AG08396 (cell line): ENCODE measurements at places on chromosomes 1 and 21.

DNA sequence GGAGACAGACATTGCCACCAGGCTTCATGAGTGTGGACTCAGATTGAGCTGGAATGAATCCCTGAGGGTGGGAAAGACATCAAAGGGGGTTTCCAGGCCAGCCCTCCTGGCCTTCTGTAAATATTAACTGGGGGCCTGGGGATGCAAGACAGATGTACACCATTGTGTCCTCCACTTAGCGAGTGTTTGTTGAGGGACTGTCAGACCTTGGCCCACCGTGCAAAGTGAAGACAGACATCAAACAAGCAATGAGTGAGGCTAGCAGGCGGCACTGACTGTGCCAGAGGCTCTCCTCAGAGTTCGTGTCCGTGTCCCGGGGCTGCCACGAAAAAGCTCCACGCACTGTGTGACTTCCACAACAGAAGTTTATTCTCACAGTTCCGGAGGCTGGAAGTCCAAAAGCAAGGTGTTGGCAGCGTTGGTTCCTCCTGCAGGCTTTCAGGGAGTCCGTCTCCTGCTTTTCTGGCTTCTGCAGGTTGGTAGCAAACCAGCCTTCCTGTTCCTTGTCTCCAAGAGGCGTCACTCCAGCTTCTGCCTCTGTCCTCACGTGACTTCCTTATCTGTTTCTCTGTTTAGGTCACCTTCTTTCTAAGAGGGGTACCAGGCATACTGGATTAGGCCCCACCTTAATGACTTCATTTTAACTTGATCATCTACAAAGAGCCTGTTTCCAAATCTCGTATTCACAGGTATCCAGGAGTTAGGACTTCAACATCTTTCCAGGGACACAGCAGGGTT is 59.1 kb downstream of the DISP3 start:
- DNase-seq: no peak

DNA sequence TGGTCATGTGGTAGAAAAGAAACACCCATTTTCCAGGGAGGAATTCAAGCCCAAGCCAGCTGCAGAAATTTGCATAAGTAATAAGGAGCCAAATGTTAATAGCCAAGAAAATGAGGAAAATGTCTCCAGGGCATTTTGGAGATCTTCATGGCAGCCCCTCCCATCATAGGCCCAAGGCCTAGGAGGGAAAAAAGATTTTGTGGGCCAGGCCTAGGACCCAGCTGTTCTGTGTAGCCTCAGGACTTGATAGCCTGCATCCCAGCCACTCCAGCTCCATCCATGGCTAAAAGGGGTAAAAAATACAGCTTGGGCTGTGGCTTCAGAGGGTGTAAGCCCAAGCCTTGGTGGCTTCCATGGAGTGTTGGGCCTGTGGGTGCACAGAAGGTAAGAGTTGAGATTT is 21.4 kb upstream of the LYPD8 start:
- DNase-seq: no peak

GRCh38 chr1:208475951-208476845 is 232.0 kb upstream of the PLXNA2 start:
- DNase-seq: peak; percentile 41

DNA sequence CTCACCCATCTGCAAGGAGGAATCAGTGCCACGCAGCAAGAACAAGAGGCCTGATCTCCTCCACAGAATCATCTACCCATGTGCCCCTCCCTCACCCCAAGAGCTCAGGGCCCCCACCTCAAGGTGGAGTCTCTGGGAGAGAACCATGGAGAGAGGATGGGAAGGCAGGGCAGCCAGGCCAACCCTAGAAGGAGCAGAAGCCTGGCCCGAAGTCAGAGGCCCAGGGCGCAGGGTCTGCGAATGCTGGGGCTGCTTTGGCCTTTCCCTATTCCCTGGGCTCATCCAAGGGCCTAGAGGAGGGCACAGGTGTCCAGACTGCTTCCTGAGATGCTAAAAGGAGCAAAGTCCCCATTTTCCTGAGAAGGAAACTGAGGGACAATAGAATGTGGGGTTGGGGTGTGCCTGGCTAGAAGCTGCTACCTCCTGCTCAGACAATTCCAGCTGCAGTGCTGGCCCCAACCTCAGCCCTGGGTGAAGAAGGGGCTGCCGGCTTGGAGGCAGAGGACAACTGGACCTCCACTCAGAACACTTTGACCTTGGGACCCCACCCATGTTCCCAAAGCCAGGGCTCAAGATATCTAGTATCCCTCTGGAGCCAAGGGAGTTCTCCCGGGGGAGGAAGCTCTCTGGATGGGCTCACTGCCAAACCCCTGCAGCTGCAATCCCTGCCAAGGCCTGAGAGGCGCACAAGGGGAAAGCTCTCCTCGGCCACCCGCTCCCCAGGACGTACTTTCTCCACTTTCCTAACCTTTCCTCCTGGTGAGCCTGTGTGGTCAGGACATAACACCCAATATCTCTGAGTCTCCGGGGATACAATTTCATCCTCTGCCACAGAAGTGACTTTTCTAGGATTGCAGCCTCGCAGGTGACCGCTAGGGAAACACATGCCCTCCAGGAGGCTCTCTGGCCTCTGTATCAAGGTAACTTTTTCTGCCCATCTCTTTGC is 16.6 kb upstream of the LEMD1 start:
- peak; percentile 88 for DNase-seq

- DNase-seq: no peak
These were observed 54.2 kb downstream of the SYT2 start for GRCh38 chr1:202656057-202656456.

- DNase-seq: no peak
These were observed 133.4 kb downstream of the GREM2 start for GRCh38 chr1:240478536-240478935.

- no peak for DNase-seq
These were observed 73.9 kb downstream of the MORN1 start for GRCh38 chr1:2317230-2318065.

DNA sequence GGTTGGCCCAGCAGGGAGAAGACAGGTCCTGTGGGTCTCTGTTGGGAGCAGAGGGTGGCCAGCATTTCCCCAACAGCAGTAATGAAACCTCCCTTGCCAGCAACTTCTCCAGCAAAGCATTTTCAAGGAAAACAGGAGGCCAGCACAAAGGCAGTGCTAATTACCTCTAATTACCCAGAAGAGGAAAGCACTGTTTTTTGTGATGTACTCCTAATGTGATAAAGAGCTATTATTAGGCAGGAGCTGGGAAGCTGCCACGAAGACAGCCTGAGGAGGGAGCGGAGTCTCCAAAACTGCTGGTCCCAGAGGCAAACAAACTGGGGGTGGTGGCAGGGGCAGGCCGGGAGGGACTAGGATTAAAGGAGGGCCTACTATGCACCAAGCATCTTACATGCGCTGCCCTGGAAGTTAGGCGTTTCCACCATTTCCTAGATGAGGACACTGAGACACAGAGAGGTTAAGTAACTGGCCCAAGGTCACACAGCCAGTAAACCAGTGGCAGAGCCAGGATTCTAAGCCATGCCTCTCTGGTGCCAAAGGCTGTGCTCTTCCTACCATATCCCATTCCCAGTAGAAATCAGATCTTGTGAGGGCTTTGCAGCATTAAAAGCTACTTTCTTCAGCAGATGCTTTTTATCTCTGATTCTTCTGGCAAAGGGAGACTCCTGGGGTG is 24.5 kb downstream of the HTR6 start:
- no peak for DNase-seq

- DNase-seq: no peak
These were observed 805.8 kb downstream of the USP25 start for GRCh38 chr21:16535626-16536025.

- no peak for DNase-seq
These were observed 75.8 kb downstream of the TRIM33 start for GRCh38 chr1:114435088-114435715.

GRCh38 chr1:66758241-66758755 is 6.0 kb downstream of the DYNLT5 start:
- DNase-seq: no peak

GRCh38 chr21:37565530-37566223 is 199.1 kb downstream of the DYRK1A start:
- DNase-seq: no peak

DNA sequence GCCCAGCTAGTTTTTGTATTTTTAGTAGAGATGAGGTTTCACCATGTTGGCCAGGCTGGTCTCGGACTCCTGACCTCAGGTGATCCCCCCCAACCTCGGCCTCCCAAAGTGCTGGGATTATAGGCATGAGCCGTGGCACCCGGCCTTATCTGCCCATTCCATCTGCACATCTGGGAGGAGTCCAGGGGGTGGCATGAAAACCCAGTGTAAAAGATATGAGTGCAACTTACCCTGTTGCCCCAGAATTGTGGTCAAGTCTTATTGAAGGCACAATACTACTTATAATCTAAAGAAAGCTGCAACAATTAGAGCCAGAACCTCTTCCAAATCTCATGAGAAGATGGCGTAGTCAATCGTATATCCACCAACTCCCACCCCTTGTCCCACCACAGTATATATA is 18.4 kb downstream of the CTXND2 start:
- DNase-seq: no peak

- no peak for DNase-seq
These were observed 189.5 kb downstream of the SIPA1L2 start for GRCh38 chr1:232440325-232441035.

GRCh38 chr21:41219498-41220207 is 51.7 kb downstream of the BACE2 start:
- DNase-seq: no peak

DNA sequence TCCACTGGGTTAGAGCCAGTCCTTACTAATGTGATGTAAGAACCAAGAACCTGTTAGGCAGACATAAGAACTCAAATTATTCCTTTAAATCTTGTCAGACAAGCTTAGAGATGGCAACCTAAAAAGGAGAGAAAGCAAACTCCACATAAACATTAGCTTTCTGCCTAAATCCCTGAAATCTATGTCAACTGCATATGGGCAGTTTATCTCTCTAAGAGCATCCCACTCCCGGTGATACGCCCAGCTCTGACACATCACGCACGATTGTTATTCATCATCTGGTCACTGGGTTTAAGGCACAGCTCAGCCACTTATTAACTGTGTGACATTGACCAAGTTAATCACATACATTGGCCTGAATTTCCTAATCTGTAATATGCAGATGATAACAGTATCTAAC is 323.7 kb downstream of the HHIPL2 start:
- no peak for DNase-seq

GRCh38 chr1:82478916-82479315 is 678.2 kb downstream of the ADGRL2 start:
- no peak for DNase-seq

DNA sequence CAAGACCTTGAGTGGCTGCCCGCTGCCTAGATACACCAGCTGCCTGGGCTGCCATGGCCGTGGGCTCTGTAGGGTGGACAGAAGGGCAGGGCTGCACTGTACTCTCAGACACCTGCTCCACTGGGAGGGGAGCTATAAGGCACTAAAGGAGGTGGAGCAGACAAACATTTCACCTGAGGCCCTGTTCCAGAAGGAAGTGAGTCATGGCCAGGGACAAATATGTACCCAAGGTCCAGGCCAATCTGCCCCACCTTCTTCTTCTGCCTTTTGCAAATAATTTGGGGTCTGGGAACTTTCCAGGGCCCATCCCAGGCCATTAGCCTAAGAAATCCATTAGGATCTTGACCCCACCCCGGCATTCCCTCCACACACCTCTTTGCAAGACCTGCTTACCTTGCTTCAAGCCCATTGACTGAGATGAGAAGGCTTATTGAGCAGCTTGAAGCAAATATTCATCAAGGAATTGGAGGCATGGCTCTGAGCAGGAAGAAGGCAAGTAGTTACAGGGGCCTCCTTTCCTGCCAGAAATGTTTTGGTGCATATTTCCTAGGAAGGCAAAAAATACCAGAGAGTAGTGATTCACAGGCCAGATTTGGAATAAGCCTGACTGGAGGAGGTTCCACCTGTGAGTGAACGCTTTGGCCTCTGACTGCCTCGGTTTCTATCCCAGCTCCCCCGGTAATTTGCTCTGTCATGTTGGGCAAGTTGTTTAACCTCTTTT is at the start of gene CAPN8:
TSS of gene CAPN8 (minus strand) at position 110 of the 721 bp plus-strand sequence. CDS start at position 55, 55 bp downstream.
- DNase-seq: peak; percentile 27

DNA sequence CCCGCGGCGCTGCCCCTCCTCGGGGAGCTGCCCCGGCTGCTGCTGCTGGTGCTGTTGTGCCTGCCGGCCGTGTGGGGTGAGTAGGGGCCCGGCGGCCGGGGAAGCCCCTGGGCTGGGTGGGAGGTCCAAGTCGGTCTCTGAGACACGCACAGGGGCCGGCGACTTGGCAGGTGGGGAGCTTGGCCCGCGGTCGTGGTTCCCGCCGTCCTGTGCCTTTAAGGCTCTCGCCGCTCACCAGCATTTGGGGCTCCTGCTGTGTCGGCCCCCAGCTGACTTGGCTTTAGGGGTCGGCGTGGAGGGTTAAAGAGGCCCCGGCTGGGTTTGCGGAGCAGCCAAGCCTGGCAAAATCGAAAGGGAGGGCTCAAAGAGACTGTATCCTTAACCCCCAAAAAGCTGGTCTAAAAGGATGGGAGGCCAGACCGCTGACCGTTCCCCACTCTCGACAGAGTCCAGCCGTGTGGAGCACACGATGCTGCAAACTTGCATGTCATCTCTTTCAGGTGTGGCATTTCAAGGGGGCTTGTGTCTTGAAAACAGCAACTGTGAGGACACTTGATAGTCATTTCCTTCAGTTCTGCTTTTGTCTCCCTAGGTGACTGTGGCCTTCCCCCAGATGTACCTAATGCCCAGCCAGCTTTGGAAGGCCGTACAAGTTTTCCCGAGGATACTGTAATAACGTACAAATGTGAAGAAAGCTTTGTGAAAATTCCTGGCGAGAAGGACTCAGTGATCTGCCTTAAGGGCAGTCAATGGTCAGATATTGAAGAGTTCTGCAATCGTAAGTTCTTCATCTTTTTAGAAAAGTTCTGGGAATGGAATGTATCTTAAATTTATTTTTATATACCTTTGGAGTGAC is 540 bp downstream of the CD55 start:
- DNase-seq: no peak

DNA sequence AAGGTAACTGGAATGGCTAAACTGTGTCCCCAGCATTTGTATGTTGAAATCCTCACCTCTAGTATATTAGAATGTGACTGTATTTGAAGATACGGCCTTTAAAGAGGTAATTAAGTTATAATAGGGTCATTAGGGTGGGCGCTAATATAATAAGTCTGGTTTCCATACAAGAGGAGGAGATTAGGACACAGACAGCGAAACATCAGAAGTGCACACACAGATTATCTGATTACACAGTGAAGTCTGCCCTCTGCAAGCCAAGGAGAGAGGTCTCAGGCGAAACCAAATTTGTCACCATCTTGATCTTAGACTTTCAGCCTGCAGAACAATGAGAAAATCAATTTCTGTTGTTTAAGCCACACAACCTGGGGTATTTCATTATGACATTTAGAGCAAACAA is 2233.1 kb downstream of the MRPL39 start:
- no peak for DNase-seq
